ENCODE measurements at places on chromosomes 4 and X.

DNA sequence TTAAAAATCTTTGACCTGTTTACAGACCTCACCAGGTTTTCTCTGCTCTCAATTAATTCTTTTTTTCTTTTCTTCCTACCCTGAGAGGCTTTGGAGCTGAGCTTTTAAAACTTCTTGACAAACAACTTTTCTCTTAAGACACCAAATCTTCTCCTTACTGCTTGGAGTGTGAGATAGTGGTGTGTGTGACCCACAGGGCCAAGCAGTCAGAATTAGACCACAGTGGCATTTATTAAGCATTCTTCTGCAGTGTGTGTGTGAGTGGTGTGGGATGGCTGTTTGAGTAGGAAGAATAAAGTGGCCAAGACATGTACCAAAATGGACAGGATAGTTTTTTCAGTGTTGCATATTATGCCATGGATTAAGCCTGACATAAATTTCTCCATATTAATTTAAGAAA lies 665.1 kb downstream of the RAPGEF2 start:
- no peak for DNase-seq

- no peak for DNase-seq
These were observed 3.2 kb downstream of the SPRY1 start for GRCh38 chr4:123399627-123400358.

GRCh38 chr4:69054578-69055200 lies 41.6 kb upstream of the UGT2B7 start:
- no peak for DNase-seq

DNA sequence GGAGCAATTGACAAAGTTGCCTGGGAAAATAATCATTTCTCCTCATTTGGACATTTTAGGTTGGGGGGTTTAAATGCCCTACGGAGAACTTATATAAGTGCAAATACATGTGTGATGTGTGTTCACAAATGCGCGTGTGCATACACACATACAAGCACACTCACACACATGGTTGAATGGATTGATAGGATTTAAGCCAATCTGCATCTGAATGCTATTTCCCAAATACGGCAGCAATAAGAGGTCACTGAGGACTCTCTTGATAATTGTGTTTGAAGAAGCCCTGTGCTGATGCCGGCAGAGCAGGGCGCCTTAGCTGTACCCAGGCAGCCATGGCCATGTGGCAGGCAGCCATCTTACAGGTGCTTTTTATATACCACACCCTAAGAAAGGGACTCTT lies 165.3 kb upstream of the LEF1 start:
- DNase-seq = no peak
